ENCODE measurements at places on chromosomes 5 and 9. TPM values are rescaled to one million over a fixed set of nuclear protein-coding genes. Genes with fewer than 3 reads are reported as not detected.
A peak's percentile ranks its signal among the peaks of the same experiment; 100 is the strongest.

DNA sequence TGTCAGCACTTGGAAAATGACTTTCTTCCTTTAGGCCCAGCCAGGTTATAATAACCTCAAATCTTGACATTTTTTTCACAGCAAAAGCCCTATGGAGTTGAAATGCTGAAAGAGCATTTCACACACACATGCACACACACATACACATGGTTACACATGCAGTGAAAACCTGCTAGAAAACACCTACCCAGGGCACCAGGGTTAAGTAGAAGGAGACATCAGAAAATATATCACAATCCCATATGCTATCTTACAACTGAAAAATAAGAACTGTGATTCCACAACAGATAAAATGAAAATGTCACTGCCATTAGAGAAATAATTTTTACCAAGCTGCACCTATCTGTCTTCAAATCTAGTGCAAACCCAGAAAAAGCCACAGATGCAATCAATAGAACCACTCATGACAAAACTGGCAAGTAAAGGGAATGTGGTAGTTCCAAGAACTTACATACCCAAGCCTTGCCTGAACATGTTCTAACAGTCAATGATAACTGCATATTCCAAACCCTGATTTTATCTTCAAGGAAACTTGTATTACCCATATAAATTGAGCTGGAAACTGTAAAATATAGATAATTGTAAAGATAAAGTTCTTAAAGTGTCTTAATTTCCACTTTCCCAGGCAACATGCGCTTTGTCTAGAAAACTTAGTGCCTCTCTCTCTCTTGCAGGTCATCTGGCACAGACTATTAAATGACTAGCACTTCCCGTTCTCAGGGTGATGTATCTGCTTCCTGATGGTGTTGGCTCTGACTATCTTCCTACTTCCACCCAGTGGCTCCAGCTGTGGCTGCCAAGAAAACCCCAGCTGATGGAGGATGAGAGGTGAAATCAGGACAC, 250.2 kb upstream of the PTGER4 start:
- no peak for DNase-seq

Gene IL4
- total RNA-seq = not detected

GRCh38 chr9:76985581-76985980, 33.9 kb upstream of the FOXB2 start:
- no peak for DNase-seq

Gene FBLL1
- total RNA-seq = 0.34 TPM

DNA sequence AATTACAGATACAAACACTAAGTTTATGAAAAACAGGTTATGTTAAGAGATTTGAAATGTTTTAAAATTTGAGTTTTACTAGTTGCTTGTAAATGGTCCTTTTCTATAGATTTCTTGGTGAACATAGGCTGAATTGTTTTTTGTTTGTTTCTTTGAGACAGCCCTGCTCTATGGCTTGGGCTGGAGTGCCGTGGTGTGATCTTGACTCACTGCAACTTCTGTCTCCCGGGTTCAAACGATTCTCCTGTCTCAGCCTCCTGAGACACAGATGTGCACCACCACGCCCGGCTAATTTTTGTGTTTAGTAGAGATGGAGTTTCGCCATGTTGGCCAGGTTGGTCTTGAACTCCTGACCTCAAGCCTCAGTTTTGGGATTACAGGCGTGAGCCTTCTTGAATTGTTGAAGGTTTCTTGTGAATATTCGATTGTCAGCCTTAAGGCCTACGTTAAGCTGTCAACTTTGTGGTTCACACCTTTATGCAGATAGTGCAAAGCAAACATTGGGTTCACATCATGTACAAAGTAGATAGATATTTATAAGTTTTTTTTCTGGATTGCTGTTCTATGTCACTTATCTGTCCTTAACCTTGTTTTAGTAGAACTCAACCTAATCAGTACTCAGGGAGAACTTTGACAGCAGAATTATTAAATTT, 26.2 kb downstream of the UHRF2 start:
- no peak for DNase-seq

DNA sequence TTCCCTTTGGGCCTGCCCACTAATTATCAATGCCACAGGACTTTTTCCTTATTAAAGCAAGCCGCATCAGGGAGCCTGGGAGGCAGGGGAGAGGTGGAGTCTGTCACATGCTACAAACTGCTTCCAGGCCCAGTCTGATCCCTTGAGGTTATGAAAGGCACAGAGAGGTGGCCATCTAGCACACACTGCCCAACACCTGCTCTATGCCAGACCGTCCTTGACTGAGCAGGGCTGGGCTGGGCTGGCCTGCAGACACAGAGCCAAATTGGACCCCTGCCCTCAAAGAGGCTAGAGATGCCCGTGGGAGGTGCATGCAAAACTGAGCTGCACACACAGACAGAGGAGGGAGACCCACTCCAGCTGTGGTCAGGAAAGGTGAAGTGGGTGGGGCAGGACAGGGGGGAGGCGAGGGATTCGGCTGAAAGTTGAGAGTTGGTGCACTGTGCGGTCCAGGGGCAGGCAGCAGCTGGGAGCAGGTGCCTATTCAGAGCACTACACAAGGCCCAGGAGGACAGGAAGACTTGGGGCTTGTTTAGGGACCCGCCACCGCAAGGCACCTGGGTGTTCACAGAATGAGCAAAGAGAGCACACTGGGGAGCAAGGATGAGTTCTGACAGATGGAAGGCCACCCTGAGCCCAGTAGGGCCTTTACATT, 36.4 kb upstream of the TCF7 start:
- DNase-seq = no peak

DNA sequence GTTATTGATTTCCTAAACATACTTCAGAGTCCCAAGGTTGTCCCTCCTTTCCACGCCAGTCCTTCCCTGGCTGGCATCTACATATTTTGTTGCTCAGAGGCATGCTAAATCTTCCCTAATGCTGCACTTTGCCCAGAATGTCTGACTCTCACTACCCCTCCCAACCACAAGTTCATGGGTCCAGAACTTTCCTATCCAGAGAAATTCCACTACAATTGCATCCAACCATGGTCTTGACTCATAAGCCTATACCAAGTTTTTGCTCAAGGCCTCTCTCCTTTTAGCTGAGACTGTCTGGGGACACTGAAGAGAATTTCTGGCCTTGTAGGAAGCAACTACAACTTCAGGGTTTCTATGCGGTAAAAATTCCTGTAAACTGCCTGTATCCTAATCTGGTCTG, 206.3 kb downstream of the BNC2 start:
- DNase-seq = no peak

DNA sequence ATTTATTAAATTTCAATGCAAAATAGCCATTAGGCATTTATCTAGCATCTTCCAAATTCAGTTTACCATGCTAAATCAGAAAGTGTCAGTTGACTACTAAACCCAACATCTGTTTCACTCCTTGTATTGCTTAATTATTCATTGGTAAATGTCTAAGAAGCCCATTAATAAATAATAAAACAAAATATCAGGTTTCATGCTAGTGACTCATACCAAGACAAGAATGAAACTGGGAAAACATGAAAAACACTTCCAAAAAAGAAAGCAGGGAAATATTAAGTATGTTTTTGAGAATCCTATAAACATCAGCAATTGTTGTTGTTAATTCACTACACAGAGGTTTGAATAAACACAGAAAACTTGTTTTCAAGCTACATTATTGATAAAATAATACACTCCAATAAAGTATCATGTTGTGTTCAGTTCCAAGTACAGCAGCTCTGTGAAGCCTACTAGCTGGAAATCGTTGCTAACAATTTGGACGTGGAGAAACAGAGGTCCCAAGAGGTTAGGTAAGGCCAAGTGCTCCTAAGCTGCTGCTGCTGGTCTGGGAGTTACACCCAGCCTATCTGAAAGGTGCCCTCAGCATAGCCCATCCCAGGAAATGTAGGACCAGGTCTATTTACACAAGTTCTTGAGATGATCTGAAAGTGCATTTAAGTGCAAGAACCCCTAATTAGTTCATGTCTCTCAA, 78.8 kb downstream of the GNAQ start:
- DNase-seq = no peak

DNA sequence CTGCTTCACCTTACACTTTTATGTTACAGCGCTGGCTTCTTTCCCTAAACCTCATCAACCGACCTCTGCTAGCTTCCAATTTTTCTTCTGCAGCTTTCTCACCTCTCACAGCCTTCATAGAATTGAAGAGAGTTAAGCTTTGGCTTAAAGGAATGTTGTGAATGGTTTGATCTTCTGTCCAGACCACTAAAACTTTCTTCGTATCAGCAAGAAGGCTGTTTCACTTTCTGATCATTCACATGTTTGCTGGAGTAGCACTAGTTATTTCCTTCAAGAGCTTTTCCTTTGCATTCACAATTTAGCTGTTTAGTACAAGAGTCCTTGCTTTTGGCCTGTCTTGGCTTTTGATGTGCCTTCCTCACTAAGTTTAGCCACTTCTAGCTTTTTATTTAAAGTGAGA, 49.5 kb downstream of the NR3C1 start:
- no peak for DNase-seq

- DNase-seq = peak; percentile 61
Observed at GRCh38 chr9:112848316-112849151, 42.1 kb downstream of the SLC46A2 start.

Gene PAEP
- total RNA-seq = not detected

Gene PHF24
- 1.8 TPM for total RNA-seq

DNA sequence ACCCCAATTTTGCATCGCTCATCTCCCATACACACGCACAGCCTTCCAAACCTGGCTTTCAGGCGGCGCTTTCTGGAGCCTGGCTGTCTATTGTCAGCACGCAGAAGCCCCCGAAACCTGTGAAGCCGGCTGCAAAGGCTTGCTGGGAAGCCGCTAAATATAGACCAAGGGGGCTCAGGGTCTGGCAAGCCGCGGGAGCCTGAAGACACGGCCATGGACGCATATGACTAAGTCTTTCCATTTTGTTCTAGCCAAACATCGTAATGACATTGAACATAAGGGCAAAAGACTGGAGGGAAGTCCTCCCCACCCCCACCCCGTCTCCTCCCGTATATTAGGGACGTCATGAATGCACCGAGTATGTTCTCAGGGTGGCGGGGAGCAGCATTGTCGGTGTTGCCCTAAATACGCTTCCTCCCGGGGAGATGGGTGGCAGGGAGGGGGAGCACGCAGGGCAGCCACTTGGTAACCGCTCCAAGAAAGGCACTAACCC, 1.1 kb downstream of the CTNND2 start:
- DNase-seq = peak; percentile 62

Gene SV2C
- 0.06 TPM for total RNA-seq

GRCh38 chr5:141867139-141867538, 11.1 kb downstream of the PCDH1 start:
- DNase-seq = no peak

DNA sequence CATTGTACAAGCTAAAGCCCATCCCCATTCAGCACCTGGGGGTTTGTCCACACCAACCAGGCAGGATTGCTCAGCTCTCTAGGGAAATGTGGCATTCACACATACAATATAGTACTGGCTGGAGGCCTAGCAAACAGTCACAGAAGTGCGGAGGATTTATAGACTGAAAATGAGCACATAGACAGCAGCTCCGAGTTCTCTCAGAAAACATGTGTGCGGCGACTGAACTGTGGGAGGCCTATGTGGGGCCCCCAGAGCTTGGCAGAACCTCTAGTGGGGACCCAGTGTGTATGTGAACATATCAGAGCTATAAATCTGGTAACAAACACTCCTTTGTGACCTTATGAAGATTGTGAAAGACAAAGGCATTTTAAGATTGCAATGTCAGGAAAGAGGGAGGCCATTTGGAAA, 431.1 kb downstream of the DTWD2 start:
- no peak for DNase-seq

- DNase-seq = no peak
Observed at GRCh38 chr9:89929673-89930480, 325.1 kb downstream of the GADD45G start.

DNA sequence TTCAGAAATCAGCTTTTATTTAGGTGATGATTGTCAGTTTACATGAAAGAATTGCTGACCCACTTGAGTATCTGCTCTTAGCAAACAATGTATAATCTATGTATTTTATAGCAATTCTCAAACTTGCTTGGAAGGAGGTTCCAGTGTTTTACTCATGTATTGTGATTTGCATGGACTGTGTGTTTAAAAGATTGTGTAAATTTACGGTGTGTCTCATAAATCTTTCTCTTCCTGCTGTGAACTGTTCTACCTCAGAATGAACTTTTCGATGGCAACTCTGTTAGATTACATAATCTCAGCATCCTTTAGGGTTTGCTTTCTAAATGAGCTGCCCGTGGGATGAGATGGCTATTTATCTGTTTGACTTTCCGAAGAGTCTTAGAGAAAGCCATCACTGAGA, 122.5 kb downstream of the MEF2C start:
- no peak for DNase-seq

Gene BRINP1
- total RNA-seq = 0.62 TPM

GRCh38 chr5:25025831-25026230, 381.1 kb upstream of the CDH10 start:
- no peak for DNase-seq

- DNase-seq = no peak
Observed at GRCh38 chr5:62299101-62299500, 6.9 kb upstream of the KIF2A start.

Gene TAF11L2
- total RNA-seq = not detected

Gene OR2S2
- total RNA-seq = not detected

Gene TMEM174
- total RNA-seq = not detected

Gene DMRTA1
- 21.3 TPM for total RNA-seq

- DNase-seq = no peak
Observed at GRCh38 chr5:95526871-95527270, 27.9 kb downstream of the SKIC3 start.

DNA sequence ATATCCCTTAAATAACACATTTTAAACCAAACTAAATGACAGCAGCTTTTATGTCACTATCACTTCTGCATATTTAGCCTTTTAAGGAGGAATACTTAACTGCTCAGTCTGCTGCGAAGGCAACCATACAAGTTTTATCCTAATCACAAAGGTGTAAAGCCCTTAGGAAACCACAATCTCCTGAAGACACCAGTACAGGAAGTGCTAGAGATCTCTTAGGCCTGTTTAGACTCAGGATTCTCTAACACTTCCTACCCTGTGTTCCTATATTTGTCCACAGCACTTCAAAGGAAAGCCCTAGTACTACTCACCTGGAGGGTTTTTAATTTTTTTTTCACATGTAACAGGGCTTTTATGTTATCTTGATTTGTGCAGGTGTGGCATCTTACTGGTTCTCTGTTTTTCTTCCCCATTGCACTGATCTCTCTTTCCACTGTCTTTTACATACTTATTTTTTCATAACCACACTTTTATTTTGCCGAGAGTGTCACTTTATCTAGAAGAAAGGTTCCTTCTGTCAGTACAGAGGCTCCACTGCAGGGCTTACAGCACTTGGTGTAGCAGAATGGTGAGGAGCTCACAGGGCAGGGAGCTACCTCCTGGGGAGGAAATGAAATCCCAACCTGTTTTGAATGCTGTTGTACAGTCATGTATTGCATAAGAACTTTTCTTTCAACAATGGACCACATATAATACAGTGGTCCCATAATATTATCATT, 1060.6 kb upstream of the ACO1 start:
- no peak for DNase-seq

GRCh38 chr9:100346836-100347235, 5.9 kb downstream of the TEX10 start:
- no peak for DNase-seq

GRCh38 chr9:35727676-35728040, 4.3 kb downstream of the TLN1 start:
- DNase-seq = no peak

Measured in neural progenitor cell (in vitro differentiated cells).